ENCODE measurements at places on chromosomes 6 and 20.

DNA sequence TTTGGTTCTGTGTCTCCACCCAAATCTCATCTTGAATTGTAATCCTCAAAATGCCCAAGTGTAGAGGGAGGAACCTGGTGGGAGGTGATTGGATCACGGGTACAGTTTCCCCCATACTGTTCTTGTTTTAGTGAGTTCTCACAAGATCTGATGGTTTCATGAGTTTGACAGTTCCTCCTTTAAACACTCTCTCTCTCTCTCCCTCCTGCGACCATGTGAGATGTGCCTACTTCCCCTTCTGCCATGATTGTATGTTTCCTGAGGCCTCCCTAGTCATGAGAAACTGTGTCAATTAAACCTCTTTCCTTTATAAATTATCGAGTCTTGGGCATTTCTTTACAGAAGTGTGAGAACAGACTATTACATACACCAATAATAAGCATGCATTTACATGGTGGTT, 12.1 kb upstream of the EYS start:
- no peak for DNase-seq

DNA sequence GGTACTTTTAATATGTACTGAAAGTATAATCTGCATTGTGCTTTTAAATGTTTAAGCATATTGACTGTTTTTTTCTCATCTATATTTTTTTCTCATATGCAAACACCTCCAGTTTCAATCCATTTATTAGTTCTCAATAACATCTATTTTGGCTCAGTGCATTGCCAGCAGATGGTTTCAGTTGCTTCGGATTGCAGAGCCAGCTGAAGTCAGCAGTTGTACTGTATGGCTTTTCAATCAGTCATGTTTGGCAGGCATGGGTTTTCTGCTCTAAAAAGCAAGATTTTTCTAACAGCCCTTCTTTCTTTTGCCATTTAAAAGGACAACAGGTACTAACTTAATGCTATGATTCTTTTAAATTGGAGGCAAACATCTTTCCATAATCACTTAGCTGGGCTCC, 121.2 kb downstream of the CD109 start:
- DNase-seq = peak; percentile 67

- no peak for DNase-seq
These were observed 17.5 kb downstream of the EDEM2 start for GRCh38 chr20:35129647-35130069.

DNA sequence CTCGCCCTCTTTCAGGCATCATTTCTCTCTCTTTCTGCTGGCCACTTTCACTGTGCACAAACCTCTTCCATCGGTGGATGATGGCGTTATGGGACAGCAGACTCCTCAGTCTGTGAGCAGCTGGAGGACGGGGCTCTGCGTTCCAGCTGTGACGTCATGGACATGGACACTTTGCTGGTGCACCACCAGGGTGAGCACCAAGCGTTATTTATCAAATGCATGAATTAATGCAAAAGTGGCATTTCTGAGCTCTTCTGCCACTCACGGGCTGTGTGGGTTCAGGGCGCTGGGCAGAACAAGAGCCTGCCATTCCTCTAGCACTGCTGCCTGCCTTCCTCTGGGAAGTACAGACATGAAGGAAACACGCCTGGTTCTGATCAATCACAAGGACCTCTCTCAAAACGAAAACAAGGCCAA, 82.9 kb upstream of the MPC1 start:
- peak; percentile 79 for DNase-seq

- no peak for DNase-seq
These were observed 237.2 kb downstream of the CDKAL1 start for GRCh38 chr6:20771409-20771808.

GRCh38 chr6:158789115-158789917, 29.9 kb downstream of the EZR start:
- DNase-seq = peak; percentile 68

- no peak for DNase-seq
These were observed 125.0 kb upstream of the LGSN start for GRCh38 chr6:63444768-63445167.

DNA sequence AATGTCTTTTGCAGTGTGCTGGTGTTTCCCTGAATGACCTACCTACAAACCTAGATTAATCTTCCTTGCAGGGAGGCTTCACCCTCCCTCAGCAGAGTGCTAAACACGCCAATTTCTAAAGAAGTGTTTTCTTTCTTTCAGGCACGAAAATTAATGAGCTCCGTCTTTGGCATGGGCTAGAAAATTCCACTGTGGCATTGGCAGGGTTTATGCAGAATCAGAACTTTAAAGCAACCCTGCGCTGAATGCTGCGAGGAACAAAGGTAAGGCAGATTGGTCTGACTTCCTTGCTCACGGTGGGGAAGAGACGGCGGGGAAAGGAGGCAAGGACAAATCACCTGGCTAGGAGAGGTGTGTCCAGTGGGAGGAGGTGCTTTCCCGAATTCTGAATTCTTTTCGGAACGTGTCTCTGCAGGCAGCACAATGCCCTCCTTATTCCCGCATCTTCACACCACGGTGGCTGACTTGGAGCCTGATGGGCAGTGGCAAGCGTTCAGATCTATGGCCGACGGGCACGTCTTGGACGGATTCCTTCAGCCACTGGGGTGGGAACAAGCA, 6.2 kb upstream of the BANF2 start:
- no peak for DNase-seq

DNA sequence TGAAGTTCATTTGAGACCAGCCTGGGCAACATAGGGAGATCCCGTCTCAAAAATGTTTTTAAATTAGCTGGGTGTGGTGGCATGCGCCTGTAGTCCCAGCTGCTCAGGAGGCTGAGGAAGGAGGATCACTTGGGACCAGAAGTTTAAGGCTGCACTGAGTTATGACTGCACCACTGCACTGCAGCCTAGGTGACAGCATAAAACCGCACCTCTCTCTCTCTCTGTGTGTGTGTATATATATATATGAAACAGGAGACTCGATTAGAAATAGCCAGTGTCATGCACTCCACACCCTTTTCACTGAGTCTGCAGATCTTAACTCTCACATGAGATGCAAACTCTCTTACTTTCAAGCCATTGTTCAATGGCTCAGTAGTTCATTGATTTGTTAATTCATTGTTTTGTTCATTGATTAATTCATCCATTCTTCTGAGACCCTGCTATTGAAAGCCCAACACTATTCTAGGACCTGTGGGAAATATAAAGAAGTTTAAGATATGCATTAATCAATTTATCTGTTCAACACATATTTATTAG, 52.4 kb upstream of the MRPS10 start:
- DNase-seq = no peak

GRCh38 chr6:123598011-123598410, 38.7 kb downstream of the TRDN start:
- DNase-seq = no peak

- DNase-seq = no peak
These were observed 373.8 kb downstream of the GJA1 start for GRCh38 chr6:121809211-121809610.

- no peak for DNase-seq
These were observed 154.7 kb downstream of the SYCP2 start for GRCh38 chr20:59778615-59779200.

DNA sequence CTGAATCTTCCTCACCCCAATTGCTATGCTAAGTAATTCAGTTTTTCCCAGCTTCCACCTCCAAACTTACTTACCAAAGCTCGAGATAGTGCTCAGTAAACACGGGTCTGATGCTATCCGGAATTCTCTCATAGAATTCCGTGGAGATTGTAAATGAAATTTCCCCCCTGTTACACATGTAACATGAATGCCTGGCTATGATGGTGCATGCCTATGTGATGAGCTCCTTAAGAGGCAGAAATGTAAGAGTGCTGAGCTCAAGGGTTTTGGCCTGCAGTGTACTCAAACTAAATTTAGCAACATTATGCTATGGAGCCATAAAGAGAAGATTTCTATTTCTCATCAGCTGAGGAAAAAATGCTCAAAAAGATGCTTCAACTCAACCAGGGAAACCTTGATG, 133.4 kb upstream of the FUT9 start:
- peak; percentile 24 for DNase-seq

- DNase-seq = no peak
These were observed 95.3 kb downstream of the CLVS2 start for GRCh38 chr6:123091091-123091895.

DNA sequence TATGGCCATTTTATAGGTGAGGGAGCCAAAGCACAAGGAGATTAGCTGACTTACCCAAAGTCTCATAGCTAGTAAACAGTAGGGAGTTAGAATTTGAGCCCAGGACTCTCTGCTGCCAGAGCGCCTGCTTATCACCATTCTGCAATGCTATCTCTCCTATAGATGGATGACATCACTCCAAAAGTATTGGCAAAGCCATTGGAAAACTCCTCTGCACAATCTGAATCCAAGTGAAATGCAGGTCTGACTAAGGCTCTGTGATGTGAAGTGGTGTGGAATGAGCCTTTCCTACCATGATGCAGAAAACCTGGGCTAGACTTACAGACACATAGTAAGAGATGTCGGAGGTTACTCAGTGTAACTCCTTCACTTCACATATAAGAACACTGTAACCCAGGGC, 106.3 kb downstream of the GRM1 start:
- no peak for DNase-seq

GRCh38 chr20:64107736-64108457, 532 bp upstream of the NPBWR2 start:
- no peak for DNase-seq

DNA sequence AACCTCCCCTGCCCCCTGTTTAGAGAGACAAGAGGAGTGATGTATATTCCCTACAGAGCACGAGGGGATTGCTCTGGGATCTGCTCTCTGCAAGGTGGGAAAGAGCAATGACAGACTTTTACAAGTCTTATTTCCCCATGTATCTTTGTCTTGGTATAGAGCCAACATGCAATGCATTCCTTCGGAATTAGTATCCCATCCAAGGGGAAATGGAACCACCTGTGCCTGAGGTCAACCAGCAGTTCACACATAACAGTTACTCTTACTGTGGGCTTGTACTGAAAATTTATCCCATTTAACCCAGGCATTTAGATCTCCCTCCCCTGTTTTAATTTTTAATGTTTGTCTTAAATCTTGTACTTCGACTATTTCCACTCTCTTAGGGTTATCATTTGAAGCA, 250.4 kb downstream of the C6orf118 start:
- DNase-seq = no peak

DNA sequence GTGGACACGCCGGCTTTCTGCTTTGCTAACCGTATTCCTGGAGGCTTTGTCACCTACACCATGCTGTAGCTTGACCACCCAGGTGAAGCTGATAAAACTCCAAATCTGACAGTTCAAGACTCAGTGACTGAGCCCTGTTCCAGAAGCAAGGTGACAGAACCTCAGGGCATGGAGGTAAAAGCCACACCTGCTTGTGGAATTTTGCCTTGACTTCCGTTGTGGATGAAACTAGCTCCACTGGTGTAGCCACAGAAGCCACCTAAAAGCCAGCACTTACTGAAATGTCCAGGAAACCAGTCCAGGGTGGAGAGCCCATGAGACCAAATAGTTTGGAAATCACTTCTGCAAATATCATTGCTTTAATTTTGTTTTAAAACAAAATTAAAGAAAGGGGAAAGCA, 11.0 kb downstream of the CST8 start:
- DNase-seq = no peak

DNA sequence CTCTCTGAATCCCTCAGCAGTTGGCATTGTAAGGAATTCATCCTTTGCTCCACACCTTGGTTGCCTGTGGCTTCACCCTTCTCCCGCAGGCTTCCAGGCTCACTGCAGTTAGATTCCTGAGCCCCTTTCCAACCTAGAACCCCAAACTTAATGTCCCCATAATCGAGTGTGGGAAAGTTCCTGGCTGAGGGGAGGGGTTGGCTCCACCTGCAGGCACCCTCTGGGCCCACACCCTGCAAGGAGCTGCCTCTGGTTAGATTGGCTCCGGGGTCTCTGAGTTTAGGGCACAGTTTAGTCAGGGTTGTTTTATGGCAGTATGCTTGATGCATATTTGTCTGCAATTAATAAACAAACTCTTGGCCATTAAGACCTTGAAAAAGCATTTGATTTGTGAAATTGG, 63.4 kb downstream of the MTHFD1L start:
- no peak for DNase-seq

DNA sequence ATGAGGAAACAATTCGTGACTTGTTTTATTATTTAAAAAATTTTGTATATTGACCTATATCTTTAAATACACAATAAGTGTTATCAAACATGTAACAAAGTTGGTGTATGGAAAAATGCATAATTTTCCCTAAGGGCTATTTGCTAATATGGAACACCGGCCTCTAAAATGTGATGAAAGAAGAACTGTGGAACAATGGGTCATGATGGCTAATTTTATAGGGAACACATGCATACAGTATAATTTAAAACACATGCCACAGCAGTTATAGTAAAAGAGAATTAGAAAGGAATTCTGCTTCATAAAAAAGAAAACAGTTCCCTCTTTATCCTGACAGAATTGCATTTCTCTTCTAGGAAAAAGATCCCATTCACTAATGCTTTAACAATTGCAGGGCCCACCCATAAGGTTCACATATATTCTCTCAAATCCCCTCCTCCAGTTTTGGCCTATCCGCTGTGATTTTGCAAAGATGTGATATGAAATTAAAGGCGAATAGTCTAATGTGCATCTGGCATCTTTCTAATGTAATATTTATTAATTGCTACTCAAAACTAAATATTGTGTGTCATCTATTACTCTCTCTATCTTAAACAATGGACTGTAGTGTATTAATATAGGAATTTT, 628.1 kb upstream of the CITED2 start:
- DNase-seq = peak; percentile 84

All from muscle of back (tissue), 13 donors.